Caco-2 (cell line): ENCODE measurements at places on chromosomes 3 and 15.

DNA sequence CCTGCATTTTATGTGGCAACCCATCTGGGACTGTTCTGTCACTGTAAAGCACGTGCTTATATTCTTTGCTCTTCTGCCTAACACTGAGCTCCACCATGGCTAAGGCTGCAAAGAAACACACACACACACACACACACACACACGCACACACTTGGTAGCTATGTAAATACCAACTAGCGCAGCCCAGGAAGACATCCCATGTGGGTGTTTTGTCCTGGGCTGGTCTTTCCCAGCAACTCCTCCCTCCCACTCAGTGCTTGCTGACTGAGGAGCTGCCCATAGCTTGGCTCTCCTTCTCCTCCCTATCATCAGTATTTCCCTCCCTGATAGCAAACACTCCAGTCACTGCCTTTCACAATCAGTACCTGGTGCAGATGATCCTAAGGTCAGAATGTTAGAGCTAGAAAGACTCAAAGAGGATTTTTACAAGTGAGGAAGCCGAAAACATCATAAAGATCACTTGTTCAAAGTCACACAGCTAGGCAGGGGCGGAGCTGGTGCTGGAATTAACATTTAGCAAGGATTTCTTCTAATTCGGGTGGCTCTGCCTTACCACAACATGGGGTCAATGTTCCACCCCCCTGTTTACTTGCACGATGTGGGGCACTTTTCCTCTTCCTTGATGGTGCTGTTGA is 377.1 kb upstream of the TBL1XR1 start:
- no peak overlapping the region for H3K4me3 ChIP-seq
- H3K36me3 ChIP-seq: no peaks in the 10 kb centered on the region
- DNase-seq: peak; percentile 80

GRCh38 chr3:147218965-147219364 is 187.4 kb downstream of the ZIC4 start:
- no peak overlapping the region for H3K4me3 ChIP-seq
- no peaks in the 10 kb centered on the region for H3K27me3 ChIP-seq
- H3K27ac ChIP-seq: no peak overlapping the region

- H3K27ac ChIP-seq: no peak overlapping the region
- no peak overlapping the region for H3K4me3 ChIP-seq
- DNase-seq: no peak
- no peaks in the 10 kb centered on the region for H3K4me1 ChIP-seq
Measured at GRCh38 chr3:11818033-11818432, 28.7 kb downstream of the TAMM41 start.

GRCh38 chr3:71219744-71220638 is 363.5 kb downstream of the FOXP1 start:
- no peak overlapping the region for H3K27ac ChIP-seq
- H3K36me3 ChIP-seq: no peaks in the 10 kb centered on the region
- H3K4me1 ChIP-seq: no peaks in the 10 kb centered on the region
- no peak overlapping the region for H3K4me3 ChIP-seq
- DNase-seq: no peak

DNA sequence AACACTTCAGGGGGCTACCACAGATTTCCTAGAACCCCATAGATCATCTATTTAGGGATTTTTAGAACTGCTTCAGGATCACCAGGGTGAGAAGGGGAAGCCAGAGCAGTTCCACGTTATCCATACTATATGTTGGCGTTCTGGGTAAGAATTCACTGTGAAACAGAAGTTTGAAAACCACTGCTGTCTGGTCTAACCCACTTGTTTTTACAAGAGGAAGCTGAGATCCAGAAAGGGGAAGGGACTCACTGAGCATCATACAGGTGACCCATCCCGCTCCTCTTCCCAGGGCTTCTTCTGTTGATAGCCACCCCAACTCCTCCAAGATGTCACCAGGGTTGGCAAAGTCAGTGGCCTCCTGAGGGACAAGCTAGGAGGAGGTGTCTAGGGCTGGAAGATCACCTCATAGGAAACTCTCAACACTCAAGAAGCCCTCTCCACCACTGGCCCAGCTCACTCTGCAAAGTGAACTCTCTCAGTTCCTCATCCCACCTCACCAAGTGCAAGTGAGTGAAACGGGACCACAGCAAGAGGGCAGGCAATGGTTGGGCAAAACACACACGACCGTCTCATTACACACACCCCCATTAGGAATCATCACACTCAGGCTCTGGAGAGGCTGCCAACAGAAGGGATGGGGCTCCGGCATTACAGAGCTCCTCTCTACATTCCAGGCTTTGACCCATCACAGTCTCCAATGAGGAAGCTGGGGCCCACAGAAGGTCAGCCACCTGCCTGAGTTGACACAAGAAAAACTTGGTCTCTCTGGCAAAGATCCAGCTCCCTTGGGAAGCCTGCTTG is 1.8 kb downstream of the DAPK2 start:
- H3K27ac ChIP-seq: no peak overlapping the region
- H3K4me1 ChIP-seq: no peaks in the 10 kb centered on the region; the same call in 1 of the 2 replicates
- DNase-seq: no peak
- H3K27me3 ChIP-seq: no peaks in the 10 kb centered on the region
- H3K4me3 ChIP-seq: no peak overlapping the region
